ENCODE measurements at places on chromosomes 16 and 17. TPM values are rescaled to one million over a fixed set of nuclear protein-coding genes. Genes with fewer than 3 reads are reported as not detected.
A peak's percentile ranks its signal among the peaks of the same experiment; 100 is the strongest.

DNA sequence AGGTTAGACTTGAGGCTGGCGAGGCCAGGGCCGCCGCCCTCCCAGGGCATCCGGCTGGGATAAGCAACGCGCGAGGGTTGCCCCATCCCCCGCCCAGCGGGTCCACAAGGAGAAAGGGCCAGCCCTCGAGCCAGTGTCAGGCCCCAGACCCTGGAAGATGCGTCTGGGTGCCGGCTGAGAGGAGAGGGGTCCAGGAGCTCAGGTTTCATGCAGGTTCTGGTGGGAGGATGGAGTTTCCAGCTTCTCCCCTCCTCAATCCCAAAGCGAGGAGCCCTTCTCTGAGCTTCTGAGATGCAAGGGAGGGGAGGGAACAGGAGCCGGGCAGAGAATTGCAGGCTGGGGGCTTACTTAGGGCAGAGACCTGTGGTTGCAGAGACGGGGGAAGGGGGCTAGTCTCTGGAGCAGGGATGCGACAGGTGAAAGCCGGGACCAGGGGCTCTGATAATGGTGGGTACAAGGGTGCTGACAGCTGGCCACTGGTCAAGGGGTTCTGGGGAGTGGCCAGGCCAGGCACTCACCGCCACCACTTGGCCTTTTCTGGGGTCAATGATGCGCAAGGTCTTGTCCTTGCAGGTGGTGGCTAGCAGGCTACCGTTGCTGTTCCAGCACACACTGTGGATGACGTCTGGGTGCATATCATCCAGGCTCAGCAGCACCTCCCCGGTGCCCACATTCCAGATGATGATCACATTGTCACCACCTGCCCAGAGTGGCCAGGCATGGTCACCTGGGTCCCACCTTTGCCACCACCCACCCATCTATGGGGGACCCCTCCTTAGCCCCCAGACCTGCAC, 4.2 kb downstream of the CORO6 start:
- no peak overlapping the region for H3K27ac ChIP-seq
- no peaks in the 10 kb centered on the region for H3K36me3 ChIP-seq
- no peak for DNase-seq
- no peaks in the 10 kb centered on the region for H3K27me3 ChIP-seq
- H3K4me1 ChIP-seq: peaks cover 56% of the 10 kb centered on the region

DNA sequence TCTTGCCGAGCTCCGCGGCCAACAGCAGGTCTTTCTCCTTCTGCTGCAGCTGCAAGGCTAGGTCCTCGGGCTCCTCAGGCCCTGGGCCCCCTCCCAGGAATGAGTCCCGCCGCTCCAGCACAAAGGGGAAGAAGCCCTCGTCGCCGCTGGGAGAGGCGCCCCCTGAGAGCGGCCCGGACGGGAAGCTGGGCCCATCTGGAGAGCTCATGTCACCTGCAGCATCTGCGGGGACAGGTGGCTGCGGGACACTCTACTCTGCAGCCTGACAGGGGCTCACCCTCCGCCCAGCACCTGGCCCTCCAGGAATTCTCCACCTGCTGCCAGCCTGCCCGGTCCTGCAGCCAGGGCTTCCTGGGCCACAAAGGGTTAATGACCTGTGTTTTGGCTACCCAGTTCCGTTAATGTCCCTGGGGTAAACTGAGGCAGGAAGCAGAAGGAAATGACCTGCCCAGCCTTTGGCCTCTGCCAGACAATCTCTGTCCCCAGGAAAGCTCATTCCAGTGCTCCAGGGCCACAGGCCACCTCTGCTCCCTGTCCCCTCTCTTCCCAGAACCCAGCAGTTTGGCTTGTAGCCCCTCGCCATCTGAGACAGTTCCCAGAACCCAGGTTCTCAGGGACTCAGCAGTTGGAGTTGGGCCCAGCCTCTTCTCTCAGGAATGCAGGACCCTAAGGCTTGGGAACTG, 1.3 kb downstream of the BICDL2 start:
- H3K4me1 ChIP-seq: no peaks in the 10 kb centered on the region
- DNase-seq: no peak
- H3K27me3 ChIP-seq: peaks cover 59% of the 10 kb centered on the region
- no peak overlapping the region for H3K4me3 ChIP-seq

SEC14L5 gene
- total RNA-seq: 1.8 TPM

DNA sequence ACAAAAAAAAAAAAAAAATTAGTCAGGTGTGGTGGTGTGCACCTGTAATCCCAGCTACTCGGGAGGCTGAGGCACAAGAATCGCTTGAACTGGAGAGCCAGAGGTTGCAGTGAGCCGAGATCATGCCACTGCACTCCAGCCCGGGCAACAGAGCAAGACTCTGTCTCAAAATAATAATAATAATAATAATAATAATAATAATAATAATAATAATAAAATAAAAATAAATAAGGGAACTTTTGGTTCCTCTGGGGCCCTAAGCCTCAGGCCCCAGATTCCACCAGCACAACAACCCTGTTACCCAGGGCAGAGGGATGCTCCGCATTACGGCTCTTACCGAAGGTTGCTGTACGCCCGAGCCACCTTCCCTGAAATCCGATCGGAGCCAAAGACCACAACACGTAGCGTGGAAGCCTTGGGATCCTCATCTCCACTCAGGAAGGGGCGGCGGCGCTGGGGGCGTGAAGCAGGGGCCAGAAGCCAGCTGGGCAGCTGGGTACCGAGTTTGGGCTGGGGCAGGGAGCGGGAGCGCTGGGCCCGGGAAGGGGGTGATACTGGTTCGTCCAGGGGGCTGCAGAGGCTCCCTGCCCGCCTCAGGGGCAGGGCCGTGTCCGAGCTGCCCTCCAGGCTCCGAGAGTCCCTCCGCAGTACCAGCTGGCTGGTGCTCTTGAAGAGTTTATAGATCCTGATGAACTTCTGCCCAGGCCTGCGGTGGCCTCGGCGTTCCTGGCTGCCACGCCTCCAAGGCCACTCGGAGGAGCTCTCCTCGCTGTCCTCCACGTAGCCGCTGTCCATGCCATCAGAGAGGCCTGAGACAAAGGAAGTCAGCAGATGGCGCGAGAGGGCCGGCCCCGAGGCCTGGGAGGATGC, 20.6 kb upstream of the PIK3R6 start:
- no peak overlapping the region for H3K27ac ChIP-seq
- DNase-seq: peak; percentile 82
- no peak overlapping the region for H3K4me3 ChIP-seq
- no peaks in the 10 kb centered on the region for H3K4me1 ChIP-seq

DNA sequence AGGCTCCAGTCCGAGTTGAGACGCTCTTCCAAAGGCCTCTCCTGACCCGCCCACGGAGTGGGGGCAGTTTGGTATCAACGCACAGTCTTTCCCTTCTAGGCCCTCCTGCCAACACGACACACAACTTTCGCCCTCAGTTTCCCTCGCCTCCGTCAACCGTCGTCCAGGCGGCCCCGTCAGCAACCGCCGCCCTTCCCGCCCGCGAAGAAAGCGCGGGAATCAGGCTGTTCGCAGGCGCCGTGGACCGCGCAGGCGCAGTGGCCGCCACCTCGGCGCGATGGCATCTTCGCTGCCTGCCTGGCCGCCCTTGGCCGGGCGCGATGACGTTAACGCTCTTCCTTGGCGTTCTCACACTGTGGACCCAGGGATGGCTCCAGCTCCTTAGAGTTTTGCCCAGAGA, at the start of gene SPATA22:
Gene SPATA22 (minus strand): TSS at position 221 of the 400 bp plus-strand sequence. CDS start 2,494 bp downstream, outside the sequence.
- H3K27me3 ChIP-seq: no peaks in the 10 kb centered on the region
- no peak within 1 kb of the TSS for H3K4me3 ChIP-seq
- no peaks in the 10 kb centered on the region for H3K4me1 ChIP-seq
- no peaks in the 10 kb centered on the region for H3K36me3 ChIP-seq
- DNase-seq: no peak
